CD4-positive, alpha-beta T cell treated with Interleukin-15 for 1 hour (primary cell): ENCODE measurements at places on chromosomes 5 and 9.

DNA sequence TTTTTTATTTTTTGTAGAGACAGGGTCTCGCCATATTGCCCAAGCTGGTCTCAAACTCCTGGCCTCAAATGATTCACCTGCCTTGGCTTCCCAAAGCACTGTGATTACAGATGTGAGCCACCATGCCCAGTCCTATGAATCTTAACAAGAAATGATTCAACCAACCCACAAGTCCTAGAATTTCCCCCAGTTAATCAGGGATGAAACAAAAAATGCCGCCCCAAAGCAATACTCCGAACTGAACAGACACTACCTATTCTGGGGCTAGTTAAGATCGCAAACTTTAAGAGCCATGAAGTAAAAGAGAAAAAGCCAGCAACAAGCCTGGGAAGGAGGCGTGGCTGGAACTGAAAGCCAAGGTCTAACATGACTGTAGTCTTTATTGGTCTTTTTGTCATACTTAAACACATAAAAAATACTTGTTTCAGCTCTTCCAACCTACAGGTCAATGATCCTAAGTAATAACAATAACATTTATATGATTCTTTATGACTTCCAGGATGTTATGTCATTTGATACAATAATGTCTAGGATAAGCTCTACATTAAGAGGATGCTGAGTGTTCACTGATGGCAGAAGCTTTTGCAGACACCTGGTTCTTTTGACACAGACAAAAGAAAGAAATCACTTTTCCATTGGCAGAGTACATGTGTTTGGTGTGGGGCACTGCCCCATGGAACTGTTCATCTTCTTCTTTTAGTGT lies 361.1 kb upstream of the TLE4 start:
- DNase-seq, result no peak

DNA sequence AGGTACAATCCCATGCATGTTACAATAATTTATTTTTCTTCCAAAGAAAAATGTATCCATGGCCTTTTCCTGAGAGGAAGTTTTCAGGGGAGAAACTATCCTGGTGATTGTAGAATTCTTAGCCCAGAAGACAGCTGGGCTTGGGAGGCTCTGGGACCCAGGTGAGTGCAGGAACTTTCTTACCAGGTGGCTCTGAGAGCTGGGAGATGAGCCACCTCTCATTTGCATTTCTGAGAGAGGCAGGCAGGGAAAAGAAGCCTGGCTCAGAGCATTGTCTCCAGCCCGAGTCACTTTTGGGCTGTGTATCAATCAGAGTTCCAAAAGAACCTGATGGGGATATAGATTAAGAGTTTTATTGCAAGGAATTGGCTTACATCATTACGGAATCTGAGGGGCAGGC lies 52.7 kb downstream of the ALG2 start:
- no peak for DNase-seq

DNA sequence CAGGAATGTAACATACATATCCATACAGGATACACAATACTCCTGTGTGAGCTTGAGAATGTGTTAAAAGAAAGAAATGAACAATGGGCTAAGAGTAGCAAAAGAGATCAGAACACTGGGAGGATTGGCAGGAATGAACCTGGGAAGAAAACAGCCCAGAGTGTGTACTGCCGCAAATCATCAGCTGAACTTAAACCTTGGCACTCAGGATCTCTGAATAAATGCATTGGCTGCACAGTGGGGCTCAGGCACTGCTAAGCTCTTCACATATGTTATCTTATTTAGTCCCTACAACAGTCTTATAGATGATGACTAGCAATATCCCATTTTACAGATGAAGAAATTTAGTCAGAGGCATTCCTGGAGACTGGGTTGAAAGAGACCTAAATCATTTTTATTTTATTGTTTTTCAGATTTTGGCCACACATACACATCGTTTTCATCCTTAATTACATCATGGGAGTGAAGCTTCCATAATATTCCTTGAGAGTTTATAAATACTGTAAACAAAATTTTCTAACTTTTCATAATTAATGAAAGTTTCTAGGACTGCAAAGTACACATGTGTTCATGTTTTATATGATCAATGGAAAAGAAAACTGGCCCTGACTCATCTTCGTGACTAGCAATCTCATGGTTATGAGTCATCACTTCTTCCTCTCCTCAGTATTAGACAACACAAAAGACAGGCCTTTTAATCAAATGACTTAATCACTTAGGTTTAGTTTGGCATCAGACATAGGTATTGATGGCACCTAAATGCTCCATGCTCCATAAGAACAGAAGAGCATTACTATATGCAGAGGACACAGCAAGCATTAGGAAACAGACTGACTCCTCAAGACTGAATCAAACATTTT lies 59.2 kb downstream of the CDH18 start:
- DNase-seq, result no peak

- DNase-seq, result no peak
These were observed 25.2 kb upstream of the HSD17B4 start for GRCh38 chr5:119427060-119427459.

DNA sequence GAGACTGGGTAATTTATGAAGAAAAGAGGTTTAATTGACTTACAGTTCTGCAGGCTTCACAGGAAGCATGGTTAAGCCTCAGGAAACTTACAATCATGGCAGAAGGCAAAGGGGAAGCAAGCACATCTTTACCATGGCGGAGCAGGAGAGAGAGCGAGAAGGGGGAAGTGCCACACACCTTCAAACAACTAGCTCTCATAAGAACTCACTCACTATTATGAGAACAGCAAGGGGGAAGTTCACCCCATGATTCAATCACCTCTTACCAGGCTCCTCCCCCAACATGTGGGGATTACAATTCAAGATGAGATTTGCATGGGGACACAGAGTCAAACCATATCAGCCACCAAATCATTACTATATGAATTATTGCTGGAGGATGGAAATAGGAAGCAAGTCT lies 30.3 kb upstream of the STX17 start:
- no peak for DNase-seq
